ENCODE measurements at places on chromosomes 2 and 18. TPM values are rescaled to one million over a fixed set of nuclear protein-coding genes. Genes with fewer than 3 reads are reported as not detected.

GRCh38 chr2:109238580-109238979 is 109.6 kb downstream of the SH3RF3 start:
- no peak overlapping the region for H3K4me3 ChIP-seq
- H3K4me1 ChIP-seq: peaks cover 16% of the 10 kb centered on the region
- peak; percentile 71 for DNase-seq
- no peaks in the 10 kb centered on the region for H3K27me3 ChIP-seq

GRCh38 chr2:39648580-39648979 is 17.1 kb upstream of the TMEM178A start:
- DNase-seq: no peak
- no peaks in the 10 kb centered on the region for H3K36me3 ChIP-seq
- no peaks in the 10 kb centered on the region for H3K4me1 ChIP-seq
- H3K4me3 ChIP-seq: no peak overlapping the region
- H3K27me3 ChIP-seq: no peaks in the 10 kb centered on the region

DNA sequence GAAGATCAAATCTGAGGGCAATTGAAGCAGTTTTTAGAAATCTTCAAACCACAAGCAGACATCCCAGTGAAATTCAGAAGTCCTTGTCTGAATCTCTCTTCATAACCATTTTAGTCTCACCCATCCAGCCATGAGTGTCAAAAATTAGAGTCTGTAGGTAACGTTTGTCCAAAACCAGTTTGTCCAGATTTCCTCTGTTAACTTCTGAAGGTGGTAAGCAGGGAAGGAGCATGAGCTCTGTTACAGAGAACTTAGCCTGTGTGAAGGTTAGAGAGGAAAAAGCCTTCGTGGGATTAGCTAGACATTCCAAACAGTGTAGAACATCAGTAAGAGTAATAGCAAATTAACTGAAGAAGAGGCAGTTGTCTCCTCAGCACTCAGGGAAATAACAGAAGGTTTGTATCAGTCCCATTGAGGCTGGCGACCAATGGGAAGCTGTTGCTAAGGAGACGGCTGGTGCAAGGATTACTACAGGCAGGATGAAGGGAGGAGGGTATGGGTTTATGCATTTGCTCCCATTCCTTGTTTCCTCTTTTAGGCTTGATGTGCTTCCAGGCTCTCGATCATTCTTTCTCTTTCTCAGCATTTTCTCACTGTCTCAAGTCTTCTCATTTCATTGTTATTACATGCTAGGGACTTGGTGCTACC is 8.7 kb upstream of the GPR155 start:
- no peaks in the 10 kb centered on the region for H3K27me3 ChIP-seq
- H3K4me1 ChIP-seq: peaks cover 52% of the 10 kb centered on the region
- no peak overlapping the region for H3K27ac ChIP-seq
- DNase-seq: no peak

DNA sequence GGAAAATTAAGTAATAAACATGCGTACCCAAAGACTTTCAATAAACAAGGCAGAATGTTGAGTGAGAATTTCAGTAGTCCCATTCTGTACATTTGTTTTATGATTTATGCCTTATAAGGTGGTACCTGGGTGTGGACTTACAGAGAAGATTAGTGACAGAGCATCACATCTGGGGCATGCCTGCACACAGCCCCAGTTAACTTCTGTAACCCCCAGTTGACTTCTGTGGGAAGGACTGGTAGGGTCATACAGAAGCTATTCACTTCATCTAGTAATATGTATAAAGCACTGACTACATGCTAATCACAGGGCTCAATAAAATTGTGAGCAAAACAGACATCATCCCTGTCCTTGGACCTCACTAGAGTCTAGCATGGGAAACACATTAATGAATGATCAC is 16.1 kb downstream of the MREG start:
- H3K4me3 ChIP-seq: no peak overlapping the region
- no peak for DNase-seq
- H3K36me3 ChIP-seq: peaks cover 30% of the 10 kb centered on the region
- H3K27ac ChIP-seq: no peak overlapping the region

GRCh38 chr2:109266496-109266895 is 137.5 kb downstream of the SH3RF3 start:
- no peaks in the 10 kb centered on the region for H3K27me3 ChIP-seq
- no peaks in the 10 kb centered on the region for H3K36me3 ChIP-seq
- no peak overlapping the region for H3K4me3 ChIP-seq
- no peak overlapping the region for H3K27ac ChIP-seq
- no peak for DNase-seq

Gene HOXD10
- total RNA-seq: not detected

Gene ACADL
- not detected for total RNA-seq

Gene PROKR1
- total RNA-seq: not detected

Gene PTPN4
- 28.4 TPM for total RNA-seq

Gene LRRC30
- total RNA-seq: not detected

Data from activated naive CD4-positive, alpha-beta T cell treated with anti-CD3 and anti-CD28 coated beads for 36 hours (primary cell).